Aorta (tissue), 5 donors: ENCODE measurements at places on chromosomes 5 and 9. TPM values are rescaled to one million over a fixed set of nuclear protein-coding genes. Genes with fewer than 3 reads are reported as not detected.

Gene F2RL2
- total RNA-seq = 0.51 TPM

Gene NMUR2
- total RNA-seq = not detected

Gene C5orf58
- total RNA-seq = not detected

DNA sequence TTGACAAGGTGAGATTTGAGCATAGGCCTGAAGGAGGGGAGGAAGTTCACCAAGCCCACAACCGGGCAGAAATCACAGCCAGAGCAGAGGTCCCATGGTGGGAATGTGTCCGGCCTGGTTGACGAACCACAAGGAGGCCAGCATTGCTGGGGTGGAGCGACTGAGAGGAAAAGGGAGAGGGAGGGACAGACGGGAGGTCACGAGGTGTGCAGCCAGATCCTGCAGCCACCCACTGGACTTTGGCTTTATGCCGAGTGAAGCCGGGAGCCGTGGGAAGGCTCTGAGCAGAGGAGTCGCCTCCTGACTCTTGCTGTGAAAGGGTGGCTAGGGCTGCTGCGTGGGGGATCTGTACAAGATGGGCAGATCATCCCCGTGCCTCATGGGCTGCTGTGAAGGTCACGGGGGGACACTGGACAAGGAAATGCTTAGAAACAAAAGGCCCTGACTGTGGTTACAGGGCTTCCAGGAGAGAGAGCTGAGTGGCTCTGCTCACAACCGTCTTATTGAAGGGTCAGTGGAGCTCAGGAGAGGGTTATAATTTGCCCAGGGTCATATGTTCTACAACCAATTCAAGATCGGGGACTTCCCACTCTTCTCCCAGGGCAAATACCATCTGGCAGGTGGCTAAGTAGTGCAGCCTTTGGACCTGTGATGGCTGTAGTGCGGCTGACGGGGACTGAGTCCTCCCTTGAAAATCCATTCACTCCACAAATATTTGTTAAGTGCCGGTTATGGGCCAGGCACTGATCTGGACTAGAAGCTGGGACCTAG lies 15.6 kb upstream of the CD74 start:
- H3K4me1 ChIP-seq = no peaks in the 10 kb centered on the region
- DNase-seq = no peak
- H3K36me3 ChIP-seq = no peaks in the 10 kb centered on the region
- no peak overlapping the region for H3K4me3 ChIP-seq
- no peaks in the 10 kb centered on the region for H3K27me3 ChIP-seq

- no peaks in the 10 kb centered on the region for H3K36me3 ChIP-seq
- no peaks in the 10 kb centered on the region for H3K27me3 ChIP-seq
- no peaks in the 10 kb centered on the region for H3K4me1 ChIP-seq
These were observed 169.2 kb downstream of the CACNA1B start for GRCh38 chr9:138046641-138047301.

Gene JAK2
- total RNA-seq = 77.4 TPM
